Cardiac muscle cell (in vitro differentiated cells and primary cell): ENCODE measurements at places on chromosomes 2 and 18. TPM values are rescaled to one million over a fixed set of nuclear protein-coding genes. Genes with fewer than 3 reads are reported as not detected.

DNA sequence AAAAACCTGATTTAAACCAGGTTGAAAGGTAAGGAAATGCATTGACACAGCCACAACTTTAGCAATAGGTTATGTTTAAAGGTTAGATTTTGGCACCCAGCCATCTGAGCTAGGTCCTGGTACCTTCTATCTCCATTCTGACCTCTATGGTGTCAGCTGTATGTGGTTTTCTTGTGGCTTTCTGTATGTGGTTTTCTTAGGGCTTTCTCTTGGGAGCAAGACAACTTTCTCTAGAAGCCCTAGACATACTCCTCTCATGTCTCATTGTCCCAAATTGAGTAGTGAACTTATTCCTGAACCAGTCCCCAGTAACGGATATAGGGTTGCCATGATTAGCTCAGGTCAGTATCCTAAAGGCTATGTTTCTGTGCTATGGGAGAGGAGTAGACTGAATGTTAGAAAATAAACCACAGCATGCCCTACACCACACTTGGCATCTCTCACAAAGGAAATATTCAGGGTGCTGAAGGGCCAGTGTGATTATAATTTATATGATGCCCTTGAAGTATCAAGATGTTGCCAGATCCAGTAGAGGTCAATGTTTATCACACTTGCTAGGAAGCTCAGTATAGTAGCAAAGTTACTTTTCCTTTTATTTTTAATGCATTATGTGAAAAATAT lies 176.1 kb downstream of the CAPN13 start:
- DNase-seq, result no peak

DNA sequence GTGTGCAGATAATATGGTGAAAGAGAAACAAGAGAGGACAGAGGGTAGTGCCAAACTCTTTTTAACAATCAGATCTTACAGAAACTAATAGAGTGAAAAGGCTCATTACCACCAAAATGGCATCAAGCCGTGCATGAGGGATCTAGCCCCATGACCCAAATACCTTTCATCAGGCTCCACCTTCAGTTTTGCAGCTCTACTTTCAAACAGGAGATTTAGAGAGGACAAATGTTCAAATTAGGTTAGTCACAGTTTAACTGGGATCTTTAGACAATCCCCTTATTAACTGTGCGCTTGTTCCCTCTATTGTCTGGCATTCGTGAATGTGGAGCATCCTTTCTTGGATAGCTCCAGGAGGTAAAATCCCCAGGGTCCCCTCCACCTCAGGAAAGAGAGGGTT lies 1209.3 kb upstream of the CHAC2 start:
- no peak for DNase-seq

TNS1 gene
- 44.3 and 45.0 TPM in 2 replicates for total RNA-seq

DNA sequence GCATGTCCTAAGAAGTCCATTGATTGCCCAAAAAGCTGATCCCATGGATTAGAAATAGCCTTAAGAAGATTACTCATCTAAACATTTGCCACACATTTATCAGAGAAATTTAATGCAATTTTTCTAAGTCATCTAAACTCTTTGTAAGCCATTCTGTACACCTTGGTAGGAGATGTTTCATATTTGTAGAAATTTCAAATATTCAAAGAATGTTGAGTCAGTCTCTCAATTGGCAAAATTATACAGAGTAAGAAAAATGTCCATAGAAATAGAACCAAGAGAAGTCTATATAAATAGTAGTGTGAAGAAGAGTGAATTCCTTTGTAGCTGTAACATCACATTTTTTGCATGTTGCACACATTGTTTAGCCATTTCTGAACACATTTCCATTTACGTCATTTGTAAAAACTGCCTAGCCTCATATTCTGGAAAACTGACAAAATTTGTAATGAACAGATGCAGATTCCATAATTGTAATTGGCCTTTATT lies 128.6 kb downstream of the MSTN start:
- peak; percentile 75 for DNase-seq

UGT1A8 gene
- total RNA-seq, result not detected in 2 replicates

- DNase-seq, result no peak
Measured at GRCh38 chr2:73640511-73640911, 1.7 kb downstream of the NAT8 start.

DNA sequence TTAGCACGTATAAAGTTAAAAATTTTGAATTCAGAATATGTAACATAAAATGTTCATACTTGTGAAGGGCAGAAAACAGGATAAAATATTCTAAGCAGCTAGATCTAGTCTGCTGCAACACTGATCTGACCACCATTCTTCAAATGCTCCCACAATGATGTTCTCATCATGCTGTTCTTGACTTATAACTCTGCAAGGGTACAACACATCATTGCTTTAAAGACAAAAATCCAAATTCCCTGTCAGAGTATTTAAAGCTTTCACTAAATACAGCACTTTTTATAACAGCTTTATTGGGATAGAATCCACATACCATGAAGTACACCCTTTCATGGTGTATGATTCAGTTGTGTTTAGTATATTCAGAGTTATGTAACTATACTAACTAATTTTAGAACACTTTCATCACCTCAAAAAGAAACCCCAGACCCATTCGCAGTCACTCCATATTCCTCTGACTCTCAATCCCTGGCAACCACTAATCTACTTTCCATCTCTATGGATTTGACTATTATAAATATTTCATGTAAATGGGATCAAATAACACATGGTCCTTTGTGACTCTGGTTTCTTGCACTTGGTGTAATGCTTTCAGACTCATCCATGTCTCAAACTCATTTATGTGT lies 56.4 kb downstream of the MAP4K3 start:
- peak; percentile 23 for DNase-seq

GRCh38 chr2:124025891-124026434 lies 876 bp downstream of the CNTNAP5 start:
- no peak for DNase-seq

- DNase-seq, result peak; percentile 47
Measured at GRCh38 chr2:74436848-74437695, 4.7 kb downstream of the RTKN start.

DUSP2 gene
- 0.89 and 3.0 TPM in 2 replicates for total RNA-seq

- no peak for DNase-seq
Measured at GRCh38 chr2:168222088-168222487, 25.3 kb downstream of the STK39 start.

DNA sequence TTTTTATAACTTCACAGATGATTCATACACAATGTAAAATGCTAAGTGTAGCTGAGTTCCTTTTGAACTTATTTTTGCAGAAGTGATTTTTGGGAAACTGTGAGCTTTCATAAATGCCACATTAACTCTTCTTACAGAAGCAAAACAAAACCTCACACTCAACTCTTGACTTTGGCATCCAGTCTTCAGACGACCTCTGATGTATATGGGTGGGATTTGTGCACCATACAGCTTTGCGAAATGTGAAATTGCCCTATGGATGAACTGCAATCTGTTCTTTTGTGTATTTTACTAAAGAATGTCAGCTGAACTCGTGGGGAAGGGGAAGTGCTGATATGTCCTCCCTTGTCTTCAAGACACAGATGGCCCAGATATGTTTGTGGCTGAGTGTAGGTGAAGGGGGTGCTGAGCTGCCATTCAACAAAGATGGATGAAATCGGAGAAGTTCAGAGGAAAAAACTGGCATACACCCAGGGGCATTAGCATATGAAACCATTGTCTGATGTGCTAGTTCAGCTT lies 218.3 kb downstream of the PTGR3 start:
- peak; percentile 18 for DNase-seq

LOXL3 gene
- 23.7 and 43.3 TPM in 2 replicates for total RNA-seq

DNA sequence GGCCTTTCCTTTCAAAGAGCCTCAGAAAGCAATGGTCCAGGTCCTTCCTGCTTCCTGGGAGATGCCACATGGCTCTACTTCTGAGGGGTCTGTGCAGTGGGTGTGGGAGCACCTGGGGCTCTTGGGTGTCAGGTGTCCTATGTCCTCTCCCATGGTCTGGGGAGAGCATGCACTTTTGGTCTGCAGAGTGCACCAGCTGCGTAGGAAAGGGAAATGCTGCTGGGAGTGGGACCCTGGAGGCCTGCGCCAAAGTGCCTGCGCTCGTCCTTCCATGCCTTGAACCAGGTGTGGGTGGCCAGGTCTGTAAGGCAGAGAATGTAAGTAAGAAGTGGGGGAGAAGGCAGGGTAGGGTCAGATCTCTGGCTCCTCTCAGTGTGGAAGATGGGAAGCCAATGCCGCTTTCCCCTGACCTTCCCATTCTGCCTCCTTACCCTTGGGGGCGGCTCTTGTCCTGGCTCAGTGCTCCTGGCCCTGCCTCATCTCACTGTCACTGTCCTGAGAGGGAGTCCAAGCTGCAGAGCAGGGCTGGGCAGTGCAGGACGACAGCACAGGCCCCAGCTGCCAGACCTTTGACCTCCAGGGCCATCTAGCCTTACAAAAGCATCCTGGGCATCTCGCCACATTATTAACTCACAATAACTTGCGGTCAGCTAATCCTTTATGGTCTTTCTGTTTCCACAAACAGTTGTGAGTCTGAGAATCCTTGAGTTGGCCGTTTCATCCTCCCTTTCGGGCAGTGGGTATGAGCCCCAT lies 6.6 kb upstream of the PROM2 start:
- DNase-seq, result peak; percentile 14

GRCh38 chr18:2978661-2979106 lies 34.3 kb downstream of the LPIN2 start:
- DNase-seq, result peak; percentile 51

GRCh38 chr2:225995796-225996461 lies 596.4 kb downstream of the NYAP2 start:
- DNase-seq, result no peak

DNA sequence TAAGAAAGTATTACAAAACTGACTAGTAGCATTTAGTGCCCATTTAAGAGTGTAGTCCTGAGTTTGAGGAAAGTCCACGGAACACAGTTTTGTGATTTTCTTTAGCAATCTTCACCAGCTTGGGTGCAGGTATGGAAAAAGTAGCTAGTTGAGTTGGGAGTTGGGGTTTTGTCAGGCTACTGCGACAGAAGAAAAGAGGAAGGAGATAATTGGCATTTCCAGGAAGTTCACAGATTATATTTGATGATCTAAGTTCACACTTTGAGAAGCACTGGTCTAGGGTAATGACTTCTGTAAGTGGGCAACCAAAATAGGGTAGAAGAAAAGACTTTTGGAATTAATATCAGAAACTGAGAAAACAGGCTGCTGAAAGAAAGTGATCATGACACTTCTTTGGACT lies 52.1 kb downstream of the VIL1 start:
- DNase-seq, result no peak

- DNase-seq, result no peak
Measured at GRCh38 chr2:215697003-215697402, 261.1 kb upstream of the FN1 start.

DNA sequence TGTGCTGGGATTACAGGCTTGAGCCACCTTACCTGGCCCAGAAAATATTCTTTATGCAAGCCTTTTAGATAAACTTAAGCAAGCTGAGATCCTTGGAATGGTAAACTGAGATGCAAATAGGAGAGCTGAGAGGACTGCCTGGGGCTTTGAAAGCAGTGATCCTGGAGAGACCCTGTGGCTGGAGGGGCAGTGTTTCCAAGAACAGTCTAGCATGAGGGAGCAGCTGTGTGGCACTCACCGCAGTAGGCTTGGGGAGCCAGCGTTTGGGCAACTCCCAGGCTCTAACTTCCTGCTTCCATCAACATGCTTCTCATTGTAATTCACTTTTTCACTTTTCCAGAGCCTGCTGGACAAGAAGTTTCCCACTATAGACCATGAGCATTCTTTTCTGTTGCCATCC lies 144.1 kb upstream of the CELF4 start:
- DNase-seq, result no peak

DNA sequence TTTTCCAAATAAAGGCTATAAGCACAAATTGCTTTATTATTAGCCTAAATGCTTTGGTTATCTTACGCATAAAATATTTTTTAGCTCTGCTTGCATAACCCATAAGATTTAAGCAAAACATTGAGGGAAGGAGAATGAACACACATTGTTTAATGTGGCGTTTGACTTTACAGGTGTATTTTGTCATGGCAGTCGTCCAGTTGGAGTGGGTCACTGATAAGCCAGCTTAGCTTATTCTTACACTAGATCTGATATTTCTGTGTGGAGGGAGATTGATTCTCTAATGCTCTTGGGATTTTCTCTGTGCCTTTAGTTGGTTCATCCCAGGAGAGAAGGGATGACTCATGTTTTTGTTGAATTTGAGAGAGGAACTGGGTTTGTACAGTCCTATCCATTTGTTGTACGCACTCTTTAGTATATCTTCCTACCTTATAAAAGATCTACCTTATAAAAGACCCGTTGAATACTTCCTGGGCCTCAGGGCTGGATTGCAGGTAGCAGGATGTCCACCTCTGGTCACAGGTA lies 47.5 kb upstream of the ACYP2 start:
- DNase-seq, result no peak

GRCh38 chr2:168526641-168527040 lies 70.6 kb downstream of the CERS6 start:
- DNase-seq, result no peak

GRCh38 chr2:605674-606608 lies 71.3 kb downstream of the TMEM18 start:
- DNase-seq, result no peak

- DNase-seq, result peak; percentile 60
Measured at GRCh38 chr2:140695155-140695554, 1435.7 kb downstream of the LRP1B start.

DNA sequence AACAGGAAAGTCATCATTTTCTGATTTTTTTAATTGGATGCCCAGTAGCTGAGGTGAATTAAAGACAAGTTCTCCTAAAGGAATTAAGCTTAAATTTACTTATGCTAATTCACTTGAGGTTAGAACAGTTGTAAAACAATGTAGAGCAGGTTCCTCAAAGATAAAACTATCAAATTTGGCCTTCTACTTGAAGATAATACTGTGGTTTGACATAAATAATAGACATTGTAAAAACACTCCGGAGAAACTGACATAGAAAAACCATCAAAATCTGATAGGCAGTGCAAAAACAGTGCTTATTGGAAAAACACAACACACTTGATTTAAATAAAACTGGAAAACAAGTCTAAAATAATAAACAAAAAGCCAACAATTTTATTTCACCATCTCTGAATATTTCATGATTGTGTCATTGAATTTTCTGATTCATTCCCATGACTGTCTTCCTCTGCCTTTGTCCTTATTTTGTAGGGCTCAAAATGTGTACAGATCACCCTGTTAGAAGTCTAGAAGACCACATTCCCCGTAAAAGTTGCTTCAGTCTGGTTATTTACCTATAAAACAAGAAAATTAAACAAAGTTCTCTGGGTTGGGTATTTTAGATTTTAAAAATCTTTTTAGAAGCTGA lies 28.3 kb upstream of the SLC40A1 start:
- DNase-seq, result peak; percentile 42

MROH2A gene
- total RNA-seq, result 0.12 TPM in 1 of 2 replicates, not detected in the other

LIMS4 gene
- 2.1 and 2.3 TPM in 2 replicates for total RNA-seq

- no peak for DNase-seq
Measured at GRCh38 chr2:161992531-161992930, 81.5 kb downstream of the DPP4 start.

DNA sequence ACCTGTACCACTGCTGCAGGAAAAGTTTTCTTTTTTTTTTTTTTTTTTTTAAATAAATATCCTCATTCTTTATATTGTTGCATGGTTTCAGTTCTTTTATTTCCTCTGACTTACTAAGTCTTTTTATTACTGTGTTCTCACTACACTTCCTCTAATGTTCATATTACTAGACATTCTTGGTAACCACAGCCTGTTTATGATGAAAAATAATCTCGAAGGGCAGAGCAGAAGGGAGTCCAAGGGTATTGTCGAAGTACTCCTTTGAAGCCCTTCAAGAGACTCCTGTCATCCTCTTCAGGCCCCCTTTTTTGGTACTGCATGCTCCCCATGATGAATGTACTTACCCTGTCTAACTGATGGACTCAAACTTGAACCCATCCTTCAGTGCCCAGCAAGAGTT lies 61.2 kb downstream of the RND3 start:
- no peak for DNase-seq

ABCG8 gene
- total RNA-seq, result 0.04 TPM in 1 of 2 replicates, not detected in the other
